ENCODE measurements at places on chromosomes 2 and 18.

GRCh38 chr2:217193431-217194340, 333.8 kb upstream of the TNP1 start:
- DNase-seq = no peak

DNA sequence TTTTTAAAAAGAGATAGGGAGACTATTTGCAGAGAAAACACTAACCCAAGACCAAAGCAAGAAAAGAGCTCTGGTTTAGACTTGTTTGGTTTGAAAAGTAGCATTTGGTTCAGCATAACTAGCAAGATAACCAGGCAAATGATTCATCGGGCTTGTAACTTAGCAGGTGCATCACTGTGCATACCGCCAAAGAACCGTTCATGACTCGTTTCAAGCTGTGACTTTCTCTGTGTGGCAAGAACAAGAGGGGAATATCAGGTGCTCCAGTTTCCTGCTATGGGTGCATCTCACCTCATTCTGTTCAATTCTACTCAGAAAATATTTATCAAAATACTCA, 244.9 kb downstream of the ETAA1 start:
- no peak for DNase-seq

- no peak for DNase-seq
Observed at GRCh38 chr2:77519888-77520506, 2.2 kb downstream of the LRRTM4 start.

DNA sequence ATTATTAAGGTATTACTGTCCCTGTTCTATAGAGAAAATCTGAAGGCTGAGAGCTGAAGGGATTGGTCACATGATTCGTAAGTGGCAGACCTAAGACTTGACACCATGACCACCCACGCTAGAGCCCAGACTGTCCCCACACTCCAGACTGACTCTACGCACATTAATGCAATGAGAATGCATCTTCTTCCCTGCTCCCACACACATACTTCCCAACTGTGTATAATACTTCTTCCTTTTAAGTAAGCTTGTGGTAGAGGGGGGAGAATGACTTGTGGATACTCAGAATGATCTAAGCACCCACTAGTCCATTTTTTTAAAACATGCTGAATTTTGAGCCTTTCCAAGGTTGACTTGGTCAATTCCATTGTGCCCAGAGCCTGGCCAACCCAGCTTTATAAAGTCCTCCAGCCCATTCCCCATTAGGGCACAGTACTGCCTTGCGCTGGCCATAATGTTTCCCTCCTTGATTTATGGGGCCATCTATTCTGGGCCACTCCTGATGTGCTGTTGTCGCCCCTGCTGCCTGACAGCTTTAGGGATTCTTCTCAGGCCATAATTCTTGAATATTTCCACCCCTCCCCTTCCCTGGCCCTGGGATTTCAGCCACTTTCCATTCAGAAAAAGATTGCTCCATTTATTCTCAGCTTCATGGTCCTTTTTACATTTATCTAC, 28.7 kb downstream of the ALK start:
- DNase-seq = no peak

GRCh38 chr2:204860274-204860673, 315.0 kb downstream of the PARD3B start:
- DNase-seq = no peak

- no peak for DNase-seq
Observed at GRCh38 chr2:129876541-129876940, 102.9 kb upstream of the RAB6C start.

- no peak for DNase-seq
Observed at GRCh38 chr2:197883354-197884032, 79.1 kb downstream of the PLCL1 start.

DNA sequence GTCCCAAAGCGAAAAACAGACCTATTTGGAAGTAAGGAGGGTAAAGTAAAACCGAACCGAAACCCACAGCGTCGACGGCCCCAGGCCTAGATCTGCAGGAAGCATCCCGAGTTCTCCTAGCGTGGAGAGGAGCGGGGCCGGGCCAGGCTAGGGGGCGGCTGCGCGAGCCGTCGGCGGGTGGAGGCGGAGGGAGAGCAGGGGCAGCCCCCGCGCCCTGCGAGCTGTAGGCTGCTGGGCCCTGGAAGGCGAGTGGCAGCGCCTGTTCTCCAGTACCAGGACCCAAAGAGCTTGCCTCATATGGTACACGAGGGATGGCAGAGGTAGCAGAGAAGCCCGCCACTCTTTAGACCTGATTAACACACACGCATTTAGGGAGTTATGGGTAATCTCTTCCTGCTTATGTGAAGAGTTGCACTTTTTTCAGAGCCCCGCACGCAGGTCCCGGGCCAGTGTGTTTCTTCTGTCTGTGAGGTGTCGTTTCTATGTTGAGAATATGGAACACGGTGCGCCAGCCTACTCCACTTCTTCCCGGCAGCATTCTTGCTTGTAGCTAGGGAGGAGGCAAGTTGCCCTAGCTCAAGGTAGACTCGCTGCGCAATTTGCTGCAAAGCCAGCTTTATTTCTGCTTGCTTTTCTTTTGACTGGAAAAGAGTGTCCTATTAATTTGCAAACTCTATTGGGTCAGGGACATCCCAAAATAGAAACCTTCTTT, 71.1 kb downstream of the ARHGEF33 start:
- no peak for DNase-seq

DNA sequence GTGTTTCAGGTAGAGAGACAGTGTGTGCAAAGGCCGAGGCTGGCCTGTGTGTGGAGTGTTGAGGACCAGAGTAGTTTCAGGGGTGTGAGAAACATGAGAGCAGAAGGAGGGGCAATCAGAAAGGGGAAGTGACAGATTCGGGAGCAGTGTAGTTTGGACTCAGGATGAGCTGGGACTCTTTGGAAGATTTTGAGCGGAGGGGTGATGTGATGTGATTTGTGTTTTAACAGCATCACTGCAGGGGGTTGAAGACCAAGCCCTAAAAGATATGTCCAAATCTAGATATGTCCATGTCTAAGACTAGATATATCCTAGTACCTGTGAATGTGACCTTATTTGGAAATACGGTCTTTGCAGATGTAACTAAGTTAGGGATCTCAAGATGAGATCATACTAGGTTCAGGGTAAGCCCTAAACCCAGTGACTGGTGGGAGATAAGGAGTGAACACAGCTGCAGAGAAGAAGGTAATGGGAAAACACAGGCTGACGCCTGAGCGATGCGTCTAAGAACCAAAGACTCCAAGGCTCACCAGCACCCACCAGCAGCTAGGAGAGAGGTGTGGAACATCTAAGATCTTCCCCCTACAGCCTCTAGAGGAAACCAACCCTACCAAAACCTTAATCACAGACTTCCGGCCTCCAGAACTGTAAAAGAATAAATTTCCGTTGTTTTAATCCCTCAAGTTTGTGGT, 38.5 kb upstream of the MYO3B start:
- no peak for DNase-seq

DNA sequence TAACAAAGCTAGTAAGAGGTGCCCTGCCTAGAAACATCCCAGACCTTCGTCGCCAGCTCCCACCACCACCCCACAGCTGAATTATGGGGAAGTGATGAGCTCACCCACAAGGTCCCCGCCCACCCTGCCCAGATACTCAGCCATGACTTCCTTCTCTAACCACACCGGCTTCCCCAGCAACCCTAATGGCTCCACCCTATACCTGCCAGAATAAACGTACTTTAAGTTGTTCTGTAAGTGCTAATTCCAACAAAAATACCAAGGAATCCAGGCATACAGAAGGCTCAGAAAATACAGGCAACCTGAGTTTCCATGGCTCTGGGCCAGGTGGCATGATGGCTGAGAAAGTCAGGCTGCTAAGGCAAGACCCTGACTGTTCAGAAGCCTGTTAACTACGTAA, 39.1 kb downstream of the TMEM163 start:
- DNase-seq = no peak

- no peak for DNase-seq
Observed at GRCh38 chr2:127067620-127068350, 39.2 kb downstream of the BIN1 start.

DNA sequence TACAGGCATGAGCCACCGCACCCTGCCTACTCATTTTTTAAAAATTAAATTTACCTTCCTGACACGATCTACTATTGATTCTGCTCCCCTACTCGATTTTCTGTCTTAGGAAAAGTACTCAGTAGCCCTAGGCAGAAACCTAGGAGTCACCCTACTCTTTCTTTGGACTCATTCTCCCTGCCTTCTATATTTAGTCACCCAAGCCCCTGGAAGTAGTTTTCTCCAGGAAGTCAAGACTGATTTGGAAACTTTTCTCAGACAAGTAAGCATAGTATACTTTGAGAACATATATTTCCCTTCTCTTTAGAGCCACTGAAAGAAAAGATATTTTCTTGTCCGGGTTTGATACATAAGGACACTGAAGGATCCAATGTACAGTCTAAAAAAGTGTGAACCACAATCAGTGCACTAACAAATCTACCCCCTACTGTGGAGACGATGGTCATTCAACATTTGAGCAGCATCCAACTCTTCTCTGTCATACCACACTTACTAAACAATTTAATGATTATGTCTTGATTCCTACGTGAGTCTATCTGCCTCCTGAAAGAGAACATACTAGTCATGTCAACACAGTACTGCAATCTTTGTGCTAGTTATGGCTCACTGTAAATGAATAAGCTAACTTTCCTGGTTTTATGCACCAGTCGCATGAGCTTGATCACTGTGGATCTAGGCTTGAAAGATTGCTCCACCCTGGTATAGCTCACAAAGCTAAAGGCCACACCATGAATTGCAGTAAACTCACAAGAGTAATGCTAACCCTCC, 19.8 kb downstream of the YWHAQ start:
- DNase-seq = no peak

DNA sequence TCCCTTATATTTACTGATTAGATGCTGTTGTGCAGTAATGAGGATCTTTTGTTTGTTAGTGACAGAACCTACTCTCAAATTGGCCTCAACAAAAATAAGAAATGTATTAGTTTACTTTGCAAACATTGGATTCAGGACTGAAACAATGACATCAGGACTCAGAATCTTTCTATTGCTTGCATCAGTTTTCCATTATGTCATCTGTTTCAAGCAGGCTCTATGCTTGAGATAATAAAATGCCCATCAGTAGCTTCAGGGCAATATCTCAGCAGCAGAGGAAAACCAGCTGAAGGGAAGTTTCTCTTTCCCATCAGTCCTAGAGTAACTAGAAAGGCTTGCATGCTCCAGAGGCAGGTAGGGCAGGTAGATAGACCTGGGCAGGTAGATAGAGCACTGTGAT, 375.5 kb upstream of the SLC8A1 start:
- no peak for DNase-seq

GRCh38 chr2:56500317-56500716, 316.5 kb downstream of the CCDC85A start:
- no peak for DNase-seq

- no peak for DNase-seq
Observed at GRCh38 chr2:128091726-128092080, 703 bp downstream of the UGGT1 start.

GRCh38 chr18:61851940-61852451, 40.8 kb downstream of the RNF152 start:
- no peak for DNase-seq

GRCh38 chr18:58635891-58636290, 7.0 kb upstream of the ALPK2 start:
- DNase-seq = no peak

DNA sequence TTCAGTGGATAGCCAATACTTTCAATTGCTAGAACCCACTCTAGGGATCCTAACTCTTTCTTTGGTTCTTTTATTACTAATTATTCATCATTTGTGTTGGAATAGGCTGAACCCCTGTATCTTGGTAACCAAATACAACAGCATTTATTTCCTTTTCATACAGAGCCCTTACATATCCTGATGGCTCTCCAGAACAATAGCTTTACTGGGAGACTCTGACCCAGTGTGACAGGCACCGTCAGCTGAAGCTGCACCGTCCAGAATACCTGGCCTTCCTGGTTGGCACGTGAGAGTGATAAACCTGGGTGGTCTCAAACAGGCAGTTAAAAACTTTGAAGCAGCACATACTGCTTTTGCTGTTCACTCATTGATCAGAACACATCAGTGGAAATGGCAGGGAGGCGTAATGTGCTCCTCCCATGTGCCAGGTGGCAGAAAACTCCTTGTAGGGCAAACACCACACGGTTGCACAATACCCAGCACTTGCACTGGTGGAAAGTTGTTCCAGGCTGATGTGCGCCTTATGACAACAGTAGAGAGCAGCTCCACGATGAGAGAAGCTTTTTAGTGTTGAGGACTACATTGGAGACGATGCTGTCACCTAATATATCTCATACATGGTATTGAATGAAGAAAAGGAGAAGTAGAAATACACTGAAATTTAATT, 456.2 kb downstream of the PARD3B start:
- no peak for DNase-seq

- no peak for DNase-seq
Observed at GRCh38 chr2:64866797-64867196, 122.4 kb upstream of the SLC1A4 start.

DNA sequence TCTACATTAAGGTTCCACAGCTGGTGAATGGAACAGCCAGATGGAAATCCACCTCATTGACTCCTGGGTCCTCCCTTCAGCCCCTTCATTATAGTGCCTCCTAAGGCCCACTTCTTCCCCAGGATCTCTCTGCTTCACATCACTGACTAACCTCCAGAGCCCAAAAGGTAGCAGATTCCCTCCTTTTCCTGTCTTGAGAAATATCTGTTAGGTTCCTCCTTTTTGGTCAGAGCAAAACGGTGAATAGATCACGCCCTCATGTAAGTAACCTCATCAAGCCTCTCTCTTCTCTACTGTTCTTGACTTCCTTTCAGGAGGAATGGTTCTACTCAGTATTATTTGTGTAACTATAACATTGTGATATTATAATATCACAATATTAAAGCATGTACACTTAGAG, 155.0 kb upstream of the SRD5A2 start:
- DNase-seq = no peak

GRCh38 chr2:164771897-164772296, 69.7 kb downstream of the COBLL1 start:
- DNase-seq = no peak

- DNase-seq = no peak
Observed at GRCh38 chr2:26707747-26708146, 15.2 kb downstream of the KCNK3 start.

DNA sequence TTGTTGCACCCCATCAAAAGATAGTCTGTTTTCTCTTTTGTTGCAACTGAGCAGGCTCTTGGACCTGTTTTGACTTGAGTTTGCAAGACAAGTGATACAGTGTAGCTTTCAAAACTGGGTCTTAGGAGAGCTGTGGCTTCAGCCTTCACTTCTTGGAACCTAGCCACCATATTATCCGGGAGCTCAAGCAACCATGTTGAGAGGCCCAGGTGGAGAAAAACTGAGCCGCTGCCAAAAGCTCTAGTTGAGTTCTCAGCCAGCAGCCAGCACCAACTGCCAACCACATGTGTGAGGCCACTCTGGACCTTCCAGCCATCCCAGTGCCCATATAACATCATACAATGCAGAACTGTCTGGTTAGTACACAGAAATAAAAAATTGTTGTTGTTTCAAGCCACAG, 5.4 kb downstream of the CACNB4 start:
- no peak for DNase-seq

GRCh38 chr18:23440131-23440530, 13.0 kb upstream of the RIOK3 start:
- no peak for DNase-seq

GRCh38 chr2:231393149-231394131, 2.1 kb upstream of the B3GNT7 start:
- DNase-seq = peak; percentile 45
